Non-pigmented ciliary epithelial cell (primary cell): ENCODE measurements at places on chromosomes 11 and 22.

DNA sequence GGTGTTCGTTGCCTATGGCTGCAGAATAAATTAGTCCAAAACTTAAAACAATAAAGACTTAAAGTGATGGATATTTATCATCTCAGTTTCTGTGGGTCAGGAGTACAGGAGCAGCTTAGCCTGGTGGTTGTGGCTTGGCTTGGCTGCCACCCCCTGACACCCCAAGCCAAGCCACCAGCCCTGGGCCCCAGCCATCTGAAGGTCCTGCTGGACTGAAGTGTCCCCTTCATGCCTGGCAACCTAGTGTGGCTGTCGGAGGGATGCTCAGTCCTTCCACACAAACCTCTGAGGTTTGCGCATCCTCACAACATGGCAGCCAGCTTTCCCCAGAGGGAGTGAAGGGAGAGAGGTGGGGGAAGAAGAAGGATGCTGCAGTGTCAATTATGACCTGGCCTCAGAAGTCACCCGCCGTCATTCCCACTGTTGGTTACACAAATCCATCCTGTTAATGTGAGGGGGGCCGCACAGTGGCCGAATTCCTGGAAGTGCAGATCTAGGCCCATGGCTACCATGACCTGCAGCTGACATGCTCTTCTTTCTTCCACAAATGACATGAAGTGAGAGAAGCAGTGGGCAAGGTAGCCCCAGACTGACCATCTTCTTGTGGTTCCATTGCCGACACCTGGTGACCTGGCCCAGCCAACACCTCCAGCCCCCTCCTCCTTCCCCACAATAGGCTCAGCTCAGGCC is 31.1 kb downstream of the IGF2 start:
- DNase-seq = no peak

- DNase-seq = no peak
Measured at GRCh38 chr11:11592146-11592684, 29.6 kb downstream of the GALNT18 start.

GRCh38 chr11:110955776-110956175 is 243.5 kb upstream of the ARHGAP20 start:
- DNase-seq = no peak

DNA sequence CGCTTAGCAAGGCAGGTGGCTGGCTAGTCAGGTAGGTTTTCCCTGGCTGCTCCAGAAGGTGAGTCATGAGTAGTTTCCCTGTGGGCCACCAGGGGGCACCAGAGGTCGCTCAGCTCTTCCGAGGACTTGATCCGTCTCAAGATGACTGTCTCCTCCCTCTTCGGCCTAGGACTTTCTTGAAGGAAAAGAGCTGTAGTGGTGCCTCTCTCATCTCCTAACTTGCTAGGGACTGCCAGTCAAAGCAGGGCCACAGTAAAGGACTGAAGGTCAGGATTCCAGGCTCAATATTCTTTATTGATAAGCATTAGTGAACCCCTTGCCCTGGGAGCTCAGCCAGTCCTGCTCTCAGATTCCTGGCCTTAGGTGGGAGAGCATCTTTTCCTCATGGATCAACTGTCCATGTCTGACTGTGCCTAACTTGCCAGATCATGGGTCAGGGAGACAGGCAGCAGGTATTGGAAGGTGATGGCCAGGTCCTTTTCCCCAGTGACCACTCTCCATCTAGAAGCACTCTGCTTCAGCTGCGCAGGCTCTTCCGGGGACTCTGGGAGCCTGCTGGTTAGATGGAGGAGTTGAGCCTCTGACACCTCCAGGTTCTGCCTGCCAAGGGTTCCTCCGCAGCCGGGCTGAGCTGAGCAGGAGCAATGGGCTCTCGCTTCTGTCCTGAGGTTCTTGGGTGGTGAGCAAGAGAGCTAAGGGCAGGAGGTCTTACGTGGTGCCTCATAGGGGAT is 1.9 kb downstream of the POLD4 start:
- no peak for DNase-seq

- no peak for DNase-seq
Measured at GRCh38 chr11:62544581-62545436, 1.8 kb downstream of the AHNAK start.
